ENCODE measurements at places on chromosomes 1 and 21.

- DNase-seq, result peak; percentile 85
These were observed 89.6 kb upstream of the EDN2 start for GRCh38 chr1:41573785-41574713.

- no peak for DNase-seq
These were observed 210.8 kb upstream of the C1orf174 start for GRCh38 chr1:4110888-4111287.

- DNase-seq, result peak; percentile 75
These were observed 55.6 kb downstream of the CHIA start for GRCh38 chr1:111346089-111346885.

DNA sequence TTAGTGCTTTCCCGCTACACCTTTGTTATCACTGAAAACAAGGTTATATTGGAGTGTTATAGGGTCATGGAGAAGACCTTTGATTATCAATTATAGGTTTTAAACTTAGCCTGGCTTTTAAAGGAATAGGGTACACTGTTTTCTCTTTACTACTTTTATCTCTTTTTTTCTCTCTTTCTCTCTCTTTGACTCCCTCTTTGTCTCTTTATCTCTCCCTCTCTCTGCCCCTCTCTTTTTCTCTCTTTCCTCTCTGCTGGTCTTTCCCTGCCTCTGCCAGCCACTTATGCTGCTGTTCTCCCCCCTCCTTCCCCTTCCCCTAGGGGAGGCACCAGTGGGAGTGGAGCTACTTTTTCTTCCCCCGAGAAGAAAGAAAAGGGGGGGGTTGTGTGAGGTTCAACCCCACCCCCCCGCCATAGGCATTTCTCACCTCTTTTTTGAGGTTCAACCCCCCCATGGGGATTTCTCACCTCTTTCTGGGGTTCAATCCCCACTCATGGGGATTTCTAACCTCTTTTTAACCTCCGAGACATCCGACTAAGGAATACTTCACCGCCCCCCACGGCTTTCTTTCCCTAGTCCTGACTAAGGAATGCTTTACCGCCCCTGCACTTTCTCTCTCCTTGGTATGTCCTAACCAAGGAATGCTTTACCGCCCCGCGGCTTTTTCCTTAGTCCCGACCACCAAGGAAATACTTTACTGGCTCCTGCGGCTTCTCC is 17.2 kb upstream of the ZBTB8B start:
- peak; percentile 85 for DNase-seq

DNA sequence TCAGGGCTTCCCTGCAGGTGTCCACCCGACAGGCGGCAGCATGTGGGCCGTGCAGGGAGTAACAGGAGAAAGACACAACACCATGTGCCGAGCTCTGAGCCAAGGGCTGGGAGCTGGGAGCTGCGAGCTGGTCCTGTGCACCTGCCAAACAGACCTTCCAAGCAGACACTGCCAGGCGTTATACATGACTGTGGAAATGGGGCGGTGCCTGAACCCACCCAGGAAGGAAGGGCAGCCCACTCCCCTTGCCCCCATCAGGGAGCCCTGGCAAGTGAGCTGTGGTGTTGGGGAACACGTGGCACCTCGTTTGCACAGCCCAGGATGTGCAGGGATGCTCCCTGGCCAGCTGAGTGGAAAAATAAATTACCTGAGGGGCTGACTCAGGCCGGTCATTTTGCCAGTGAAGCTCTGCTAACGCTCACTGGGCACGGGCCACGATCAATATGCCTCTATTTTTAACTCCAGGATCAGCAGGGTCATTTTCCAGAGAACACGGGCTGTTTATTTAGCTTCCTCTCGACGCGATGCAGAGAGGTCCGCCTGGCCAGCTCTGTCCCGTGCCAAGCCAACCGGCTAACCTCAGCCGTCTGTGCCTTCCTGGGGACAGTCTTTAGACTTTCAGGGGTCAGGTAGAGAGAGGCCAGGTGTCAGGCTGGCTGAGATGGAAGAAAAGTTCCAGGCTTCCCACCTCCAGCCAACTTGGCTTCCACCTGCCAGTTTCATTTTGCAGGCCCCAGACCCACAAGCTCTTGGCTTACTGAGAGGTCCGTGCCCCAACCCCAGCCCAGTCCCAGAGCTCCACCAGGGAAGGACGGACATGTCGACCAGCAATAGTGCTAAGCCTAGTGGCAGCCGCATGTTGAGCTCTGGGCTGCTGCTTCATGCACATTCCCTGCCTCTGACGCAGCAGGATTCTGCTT is 196.7 kb upstream of the VAMP3 start:
- DNase-seq, result no peak

- DNase-seq, result no peak
These were observed 7.7 kb upstream of the BCAS2 start for GRCh38 chr1:114589122-114589521.

- no peak for DNase-seq
These were observed 35.4 kb upstream of the SCMH1 start for GRCh38 chr1:41277371-41277975.

Data from ELR (cell line).